ENCODE measurements at places on chromosomes 1 and 21. TPM values are rescaled to one million over a fixed set of nuclear protein-coding genes. Genes with fewer than 3 reads are reported as not detected.

DNA sequence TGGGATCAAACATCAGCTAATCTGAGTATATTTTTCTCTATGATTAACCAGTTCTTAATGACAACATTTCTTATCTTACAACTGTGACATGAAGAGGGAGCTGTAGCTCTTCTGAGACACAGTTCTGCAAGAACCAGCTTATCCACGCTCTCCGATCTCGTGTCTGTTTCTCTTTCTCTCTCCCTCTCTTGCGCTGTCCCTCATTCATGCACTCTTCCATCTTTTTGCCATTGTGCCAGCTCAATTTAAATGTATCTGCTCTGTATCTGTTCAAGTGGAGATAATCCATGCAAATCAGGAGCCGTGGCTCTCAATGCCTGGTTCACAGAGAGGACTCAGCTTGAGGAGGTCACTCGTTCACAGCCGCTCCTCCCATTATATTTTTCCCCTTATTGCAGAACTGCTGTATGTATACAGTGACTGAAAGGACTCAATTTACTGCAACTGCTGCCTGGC, 494.7 kb upstream of the ADGRL2 start:
- DNase-seq: no peak

GRCh38 chr1:229627003-229627402, 956 bp downstream of the URB2 start:
- DNase-seq: no peak

GRCh38 chr1:10685196-10685807, 111.1 kb downstream of the CASZ1 start:
- DNase-seq: no peak

The SYCP1 gene
- not detected for total RNA-seq

The RRP1B gene
- 14.6 TPM for total RNA-seq

GRCh38 chr1:231178970-231179369, 17.1 kb downstream of the TRIM67 start:
- no peak for DNase-seq

DNA sequence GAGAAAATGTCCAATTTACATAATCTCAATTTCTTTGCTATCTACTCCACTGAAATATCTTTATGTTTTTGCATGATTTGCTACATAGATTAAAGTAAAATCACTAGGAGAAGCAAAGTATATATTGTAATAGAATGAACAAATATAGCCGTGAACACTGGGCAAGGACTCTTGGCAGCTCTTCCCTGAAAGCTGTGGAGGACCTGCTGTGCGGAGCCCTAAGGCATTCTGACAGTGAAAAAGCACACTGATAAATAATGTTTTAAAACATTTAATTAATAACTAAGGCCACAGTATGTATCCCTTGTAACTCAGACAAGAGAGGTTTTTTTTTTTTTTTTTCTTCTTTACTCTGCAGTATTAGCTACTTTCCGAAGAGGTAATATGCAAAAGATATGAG, 256.1 kb upstream of the DPYD start:
- DNase-seq: no peak
